AG09309 (cell line): ENCODE measurements at places on chromosomes 13 and 19.

DNA sequence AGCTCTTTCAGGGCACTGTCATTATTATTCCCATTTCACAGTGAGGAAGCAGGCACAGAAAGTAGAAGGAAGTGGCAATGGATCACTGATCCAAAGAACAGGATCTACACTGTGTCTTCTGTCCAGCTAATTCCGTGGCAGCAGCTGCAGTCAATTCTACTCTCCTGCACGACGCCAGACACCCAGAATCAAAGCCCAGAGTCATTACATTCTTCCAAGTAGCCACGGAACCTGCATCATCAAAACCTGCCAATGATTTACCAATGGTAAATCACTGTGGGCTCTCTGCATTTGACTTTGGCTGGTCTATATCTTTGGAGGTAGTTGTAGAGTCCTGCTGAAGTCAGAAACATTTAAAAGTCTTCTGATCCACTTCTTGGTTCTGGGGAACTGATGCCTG is 767.7 kb downstream of the LIG4 start:
- no peak for DNase-seq

DNA sequence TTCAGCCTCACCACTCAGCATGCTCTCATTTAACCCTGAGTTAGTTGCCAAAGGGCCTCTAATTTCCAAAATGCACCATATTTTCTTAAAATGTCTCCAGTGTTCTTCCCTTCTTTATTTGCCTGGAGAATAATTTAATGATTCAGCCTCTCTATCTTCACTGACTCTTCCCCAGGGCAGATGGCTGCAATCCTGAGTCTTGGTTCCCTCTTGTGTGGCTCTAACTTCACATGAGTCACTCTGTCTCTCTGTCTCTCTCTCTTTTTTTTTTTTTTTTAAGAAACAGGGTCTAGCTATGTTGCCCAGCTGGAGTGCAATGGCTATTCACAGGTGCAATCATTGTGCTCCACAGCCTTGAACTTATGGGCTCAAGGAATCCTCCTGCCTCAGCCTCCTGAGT is 251.4 kb downstream of the VWA8 start:
- no peak for DNase-seq

- no peak for DNase-seq
These were observed 214.0 kb upstream of the SOX1 start for GRCh38 chr13:111852725-111853518.

DNA sequence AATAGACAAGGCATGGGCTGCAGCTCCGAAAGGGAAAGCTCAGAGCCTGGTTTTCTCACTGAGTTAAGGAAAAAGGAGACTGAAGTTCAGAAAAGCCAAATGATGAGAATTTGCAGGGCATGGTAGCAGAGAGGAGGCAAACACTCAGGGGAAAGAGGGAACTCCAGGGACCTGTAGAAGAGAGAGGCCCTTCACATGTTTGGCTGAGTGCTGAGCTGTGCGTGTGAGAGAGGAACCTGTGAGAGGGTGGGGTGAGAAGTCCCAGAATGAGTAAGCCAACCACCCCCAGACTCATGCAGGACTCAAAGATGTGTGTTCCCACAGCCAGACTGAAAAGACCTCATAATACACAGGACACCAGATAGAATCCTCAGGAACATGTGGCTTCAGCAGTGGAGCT is 2.8 kb upstream of the CRYL1 start:
- no peak for DNase-seq

- no peak for DNase-seq
These were observed 420.1 kb downstream of the TBC1D4 start for GRCh38 chr13:75061909-75062308.

DNA sequence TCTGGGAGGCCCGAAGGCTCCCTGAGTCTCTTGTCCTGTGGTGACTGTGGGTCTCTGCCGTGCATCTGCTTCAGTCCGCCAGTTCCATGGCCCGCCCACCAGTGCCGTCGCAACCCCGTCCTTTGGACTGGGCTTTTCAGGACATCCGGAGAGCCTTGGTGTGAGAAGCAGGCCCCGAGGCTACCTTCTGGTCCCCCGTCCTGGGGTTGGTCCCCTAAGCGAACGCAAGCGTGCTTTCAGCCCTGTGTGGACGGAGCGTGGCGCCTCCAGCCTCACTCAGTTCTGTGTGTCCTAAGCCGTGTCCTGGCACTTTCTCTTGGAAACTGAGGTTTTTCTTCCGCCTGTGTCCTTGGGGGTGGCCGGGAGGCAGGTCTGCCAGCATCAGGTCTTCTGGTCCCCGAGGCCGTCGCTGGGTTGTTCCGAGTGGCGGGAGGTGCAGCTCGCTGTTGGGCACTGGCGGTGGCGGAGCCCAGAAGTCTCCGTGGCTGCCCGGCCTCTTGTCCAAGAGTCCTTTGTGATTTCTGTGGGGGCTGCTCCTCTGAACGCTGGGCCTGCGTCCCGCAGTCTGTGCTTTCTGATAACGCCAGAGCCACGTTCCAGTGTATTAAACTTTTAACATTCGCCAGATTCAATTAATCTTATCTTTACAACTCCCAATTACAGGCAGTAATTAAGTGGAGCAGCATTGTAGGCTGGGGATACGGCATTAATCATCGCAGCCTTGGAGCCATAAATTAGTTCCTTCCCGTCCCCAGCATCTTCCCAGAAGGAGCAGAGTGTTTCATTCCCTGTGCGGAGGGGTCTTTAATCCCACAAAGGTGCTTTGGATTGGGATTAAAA is 99.5 kb downstream of the KDM4B start:
- no peak for DNase-seq

GRCh38 chr13:42355092-42355485 is 83.1 kb downstream of the AKAP11 start:
- DNase-seq: no peak

GRCh38 chr19:38944981-38945506 is 14.3 kb downstream of the MRPS12 start:
- no peak for DNase-seq
